ENCODE measurements at places on chromosomes 16 and 17.
A peak's percentile ranks its signal among the peaks of the same experiment; 100 is the strongest.

DNA sequence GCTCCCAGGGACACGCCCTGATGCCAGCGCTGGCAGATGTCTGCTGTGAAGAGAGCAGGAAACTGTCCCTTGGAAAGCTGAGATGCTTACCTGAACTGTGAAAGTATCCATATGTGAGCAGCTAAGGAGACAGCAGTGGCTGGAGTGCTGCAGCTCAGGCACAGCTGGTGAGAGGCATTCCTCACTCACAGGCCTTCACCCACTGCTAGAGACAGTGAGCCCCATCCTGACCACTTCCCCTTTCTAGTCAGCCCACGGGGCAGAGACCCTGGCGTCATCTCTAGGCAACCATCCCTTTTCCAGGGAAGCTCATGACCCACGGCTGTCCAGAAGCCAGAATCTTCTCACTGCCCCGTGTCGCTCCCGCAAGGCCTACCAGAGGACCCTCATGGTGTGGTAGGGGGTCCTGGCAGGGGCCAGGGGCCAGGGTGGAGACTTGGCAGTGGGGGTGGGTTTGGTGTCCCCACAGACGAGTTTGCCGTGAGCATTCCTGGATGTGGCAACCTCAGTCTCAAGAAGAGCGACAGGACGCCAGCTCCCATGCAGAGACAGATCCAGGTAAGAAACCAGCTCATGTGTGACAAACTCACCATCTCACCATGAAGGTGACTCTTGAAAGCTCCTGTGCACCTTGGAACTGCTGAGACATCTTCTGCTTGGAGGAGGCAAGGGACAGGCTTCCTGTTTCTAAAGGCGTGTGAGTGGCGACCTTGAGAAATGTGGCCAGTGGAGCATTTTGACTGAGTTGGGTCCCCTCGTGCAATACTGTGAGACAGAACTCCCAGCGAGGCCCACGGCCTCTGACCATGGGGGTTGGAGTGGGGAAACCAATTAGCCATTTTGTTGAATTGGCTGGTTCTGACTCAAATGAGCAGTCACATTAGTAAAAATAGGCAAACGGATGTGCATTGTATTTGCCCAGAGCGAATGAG, at the start of gene SCIMP:
TSS of gene SCIMP (minus strand) at position 216 of the 932 bp plus-strand sequence. CDS start at position 111, 105 bp downstream.
- H3K36me3 ChIP-seq, result no peaks in the 10 kb centered on the region
- no peak within 1 kb of the TSS for H3K27ac ChIP-seq
- H3K4me3 ChIP-seq, result no peak within 1 kb of the TSS
- DNase-seq, result no peak

GRCh38 chr17:9805769-9806168, 14.4 kb upstream of the DHRS7C start:
- no peaks in the 10 kb centered on the region for H3K36me3 ChIP-seq
- H3K27ac ChIP-seq, result no peak overlapping the region
- DNase-seq, result no peak
- H3K27me3 ChIP-seq, result no peaks in the 10 kb centered on the region

- no peak overlapping the region for H3K4me3 ChIP-seq
- DNase-seq, result no peak
- H3K4me1 ChIP-seq, result peaks cover 6% of the 10 kb centered on the region
- H3K27me3 ChIP-seq, result no peaks in the 10 kb centered on the region
These were observed 7.0 kb downstream of the VAC14 start for GRCh38 chr16:70793851-70794502.

GRCh38 chr16:87431926-87432325, 39.8 kb downstream of the MAP1LC3B start:
- no peak overlapping the region for H3K4me3 ChIP-seq
- no peak for DNase-seq
- peaks cover 11% of the 10 kb centered on the region for H3K4me1 ChIP-seq
- H3K36me3 ChIP-seq, result no peaks in the 10 kb centered on the region

GRCh38 chr17:5667871-5668270, 83.6 kb upstream of the NLRP1 start:
- H3K4me1 ChIP-seq, result peaks cover 3% of the 10 kb centered on the region
- no peak overlapping the region for H3K27ac ChIP-seq
- H3K36me3 ChIP-seq, result no peaks in the 10 kb centered on the region
- H3K4me3 ChIP-seq, result no peak overlapping the region
- DNase-seq, result no peak
- peaks cover 5% of the 10 kb centered on the region for H3K27me3 ChIP-seq

GRCh38 chr16:87236516-87237115, 80.6 kb downstream of the C16orf95 start:
- H3K4me3 ChIP-seq, result peak overlapping the region; percentile 40
- no peaks in the 10 kb centered on the region for H3K36me3 ChIP-seq
- H3K27ac ChIP-seq, result peak overlapping the region; percentile 39
- peaks cover 17% of the 10 kb centered on the region for H3K4me1 ChIP-seq
- no peak for DNase-seq

GRCh38 chr16:48373258-48374029, 11.8 kb downstream of the SIAH1 start:
- H3K4me1 ChIP-seq, result peaks cover 16% of the 10 kb centered on the region
- no peaks in the 10 kb centered on the region for H3K36me3 ChIP-seq
- H3K27ac ChIP-seq, result no peak overlapping the region
- DNase-seq, result no peak

GRCh38 chr16:9327253-9327652, 235.8 kb downstream of the HAPSTR1 start:
- no peak overlapping the region for H3K27ac ChIP-seq
- H3K4me1 ChIP-seq, result no peaks in the 10 kb centered on the region
- H3K36me3 ChIP-seq, result no peaks in the 10 kb centered on the region
- DNase-seq, result no peak
- no peaks in the 10 kb centered on the region for H3K27me3 ChIP-seq

DNA sequence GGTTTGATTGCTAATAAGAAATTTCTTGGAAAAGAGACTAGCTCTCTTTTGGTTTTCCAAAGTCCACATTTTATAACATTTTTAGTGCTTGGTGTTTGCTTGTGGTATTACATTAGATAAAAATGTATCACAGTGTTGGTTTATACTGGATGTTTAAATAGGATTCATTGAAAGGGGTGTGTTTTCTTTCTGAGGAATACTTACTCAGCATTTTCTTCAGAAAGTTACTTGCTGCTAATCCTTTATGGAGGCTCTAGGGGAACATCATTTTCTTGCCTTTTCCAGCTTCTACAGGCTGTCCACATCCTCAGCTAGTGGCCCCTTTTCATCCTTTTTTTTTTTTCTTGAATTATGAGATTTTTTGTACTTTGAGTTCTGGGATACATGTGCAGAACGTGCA, 834 bp upstream of the KRT39 start:
- no peak overlapping the region for H3K27ac ChIP-seq
- no peaks in the 10 kb centered on the region for H3K4me1 ChIP-seq
- H3K36me3 ChIP-seq, result no peaks in the 10 kb centered on the region
- H3K4me3 ChIP-seq, result no peak overlapping the region
- peaks cover 20% of the 10 kb centered on the region for H3K27me3 ChIP-seq
- no peak for DNase-seq

- peaks cover 28% of the 10 kb centered on the region for H3K36me3 ChIP-seq
- H3K4me1 ChIP-seq, result peaks cover 16% of the 10 kb centered on the region
- no peak for DNase-seq
- no peak overlapping the region for H3K27ac ChIP-seq
These were observed 4.2 kb upstream of the ARL2BP start for GRCh38 chr16:57240851-57241250.

DNA sequence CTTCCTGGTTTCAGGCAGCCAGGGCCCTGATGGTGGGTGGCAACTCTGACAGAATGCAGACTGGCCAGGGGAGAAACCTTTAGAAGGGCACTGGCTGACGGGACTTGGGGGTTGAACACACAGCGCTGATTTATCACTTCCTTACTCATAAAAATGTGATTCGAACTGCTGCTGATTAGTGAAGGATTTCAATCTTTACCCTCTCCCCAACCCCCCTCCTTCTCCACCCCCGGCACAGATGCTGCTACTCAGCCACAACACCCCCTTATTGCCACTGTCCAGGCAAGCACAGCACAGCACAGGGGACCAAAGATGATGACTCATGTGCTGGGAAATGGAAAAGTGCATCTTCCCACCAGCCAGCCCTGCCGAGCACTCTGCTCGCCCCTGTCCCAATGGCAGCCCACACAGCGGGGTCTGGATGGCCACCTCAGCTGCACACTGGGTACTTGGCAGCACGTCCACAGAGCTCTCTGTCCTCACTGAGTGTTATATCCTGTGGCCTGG, 70.1 kb downstream of the SMG6 start:
- no peaks in the 10 kb centered on the region for H3K27me3 ChIP-seq
- H3K4me1 ChIP-seq, result peaks cover 58% of the 10 kb centered on the region
- H3K36me3 ChIP-seq, result peaks cover 51% of the 10 kb centered on the region

- peaks cover 13% of the 10 kb centered on the region for H3K36me3 ChIP-seq
- H3K4me1 ChIP-seq, result peaks cover 13% of the 10 kb centered on the region
- H3K4me3 ChIP-seq, result no peak overlapping the region
- H3K27ac ChIP-seq, result no peak overlapping the region
These were observed 122.1 kb downstream of the SKAP1 start for GRCh38 chr17:48307814-48308411.

DNA sequence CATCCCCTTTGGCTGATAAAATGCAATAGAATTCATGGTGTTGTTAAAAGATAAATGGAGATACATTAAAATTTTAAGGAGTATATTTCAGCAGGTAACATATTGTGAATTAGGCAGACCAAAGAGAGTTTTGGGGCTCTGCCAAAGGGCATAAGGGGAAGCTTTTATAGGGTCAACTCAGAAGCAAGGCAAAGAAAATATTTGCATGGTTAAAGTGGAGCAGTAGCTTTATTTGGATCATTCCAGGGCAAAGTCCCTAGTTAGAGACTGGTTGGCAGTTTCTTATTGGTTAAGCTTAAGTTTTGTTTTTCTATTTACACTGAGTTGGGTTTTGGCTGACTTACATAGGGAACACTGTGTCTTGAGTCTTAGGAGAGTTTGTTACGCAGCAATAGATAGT, 75.1 kb upstream of the CA10 start:
- no peak overlapping the region for H3K4me3 ChIP-seq
- no peak for DNase-seq
- H3K27me3 ChIP-seq, result no peaks in the 10 kb centered on the region

DNA sequence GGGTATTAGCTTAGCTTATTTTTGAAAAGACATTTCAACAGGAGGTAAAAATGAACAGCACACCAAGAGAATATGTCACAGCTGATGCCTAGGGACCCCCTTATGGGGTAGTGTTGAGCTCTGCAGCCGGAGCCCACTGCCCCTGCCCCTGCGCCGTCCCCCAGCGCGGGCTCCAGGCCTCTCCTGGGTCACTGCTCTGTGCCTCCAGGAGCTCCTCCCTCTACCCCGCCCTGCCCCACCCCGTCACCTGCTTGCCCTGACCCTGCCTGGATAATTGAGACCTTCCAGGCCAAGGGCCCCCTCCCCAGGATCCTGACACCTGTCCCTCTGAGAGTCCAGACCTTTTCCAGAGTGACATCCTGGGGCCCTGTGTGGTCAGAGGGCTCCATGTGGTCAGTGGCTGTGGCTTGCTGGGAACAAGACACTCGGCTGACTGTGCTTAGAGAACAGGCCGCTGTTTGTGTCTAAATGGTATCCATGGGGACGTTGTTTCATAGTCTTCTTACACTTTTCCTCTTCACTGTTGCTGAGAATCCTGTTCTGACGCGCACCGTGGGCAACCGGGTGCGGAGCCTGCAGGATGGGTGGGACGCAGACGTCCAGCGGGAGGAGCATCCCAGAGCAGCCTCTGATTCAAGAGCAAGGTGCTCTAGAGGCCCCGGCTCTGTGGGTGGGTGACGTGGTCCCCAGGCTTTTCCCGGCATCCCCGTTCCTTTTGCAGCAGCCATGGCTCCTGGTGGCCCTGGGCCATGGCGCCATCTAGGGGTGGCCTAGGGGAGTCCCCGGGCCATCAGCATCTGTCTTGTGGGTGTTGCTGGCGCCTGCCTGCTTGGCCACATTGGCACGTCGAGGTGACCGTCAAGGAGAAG, 20.0 kb upstream of the WFIKKN1 start:
- no peaks in the 10 kb centered on the region for H3K27me3 ChIP-seq
- DNase-seq, result peak; percentile 79
- no peaks in the 10 kb centered on the region for H3K36me3 ChIP-seq
- H3K27ac ChIP-seq, result no peak overlapping the region
- no peak overlapping the region for H3K4me3 ChIP-seq

GRCh38 chr17:39529455-39529854, 68.2 kb downstream of the CDK12 start:
- no peak for DNase-seq
- no peak overlapping the region for H3K27ac ChIP-seq
- H3K36me3 ChIP-seq, result peaks cover 56% of the 10 kb centered on the region
- peaks cover 14% of the 10 kb centered on the region for H3K4me1 ChIP-seq

GRCh38 chr17:47278561-47278960, 24.9 kb downstream of the ITGB3 start:
- DNase-seq, result no peak
- H3K27me3 ChIP-seq, result peaks cover 22% of the 10 kb centered on the region
- H3K27ac ChIP-seq, result no peak overlapping the region
- H3K36me3 ChIP-seq, result no peaks in the 10 kb centered on the region
- H3K4me1 ChIP-seq, result peaks cover 4% of the 10 kb centered on the region

DNA sequence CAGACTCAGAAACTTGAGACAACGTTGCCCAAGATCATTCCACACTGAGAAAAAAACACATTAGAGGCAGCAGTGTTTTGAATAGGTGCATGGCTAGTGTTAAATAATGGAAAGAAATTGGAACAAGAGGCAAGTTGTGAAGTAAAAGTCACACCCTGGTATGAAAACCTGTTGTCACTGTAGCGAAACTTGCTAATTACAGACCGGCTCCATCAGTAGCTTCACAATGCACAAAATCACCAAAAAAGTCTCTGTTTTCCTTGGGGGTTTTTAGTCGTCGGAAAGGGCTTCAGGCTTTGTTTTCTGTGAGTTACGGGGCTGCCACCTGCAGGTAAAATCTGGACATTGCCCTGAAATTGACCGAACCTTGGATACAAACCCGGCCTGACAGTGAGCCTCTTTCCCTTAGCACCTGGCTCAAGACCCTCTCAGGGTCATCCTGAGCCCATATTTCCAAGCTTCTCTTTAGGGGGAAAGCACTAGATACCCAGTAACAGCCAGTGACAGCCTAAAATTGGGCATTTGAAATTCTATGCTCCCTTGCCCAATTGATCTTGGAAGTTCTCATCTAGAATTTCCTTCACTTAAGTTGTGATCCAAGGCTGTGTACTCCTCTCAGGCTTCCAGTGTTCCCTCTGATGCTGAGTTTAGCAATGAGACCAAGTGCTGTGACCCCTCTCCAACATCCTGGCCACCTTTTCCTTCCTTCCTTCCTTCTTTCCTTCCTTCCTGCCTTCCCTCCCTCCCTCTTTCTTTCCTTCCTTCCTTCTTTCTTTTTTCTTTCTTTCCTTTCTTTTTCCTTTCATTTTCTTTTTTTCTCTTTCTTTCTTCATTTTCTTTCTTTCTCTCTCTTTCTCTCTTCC, 7.2 kb upstream of the GRB2 start:
- H3K4me1 ChIP-seq, result peaks cover 28% of the 10 kb centered on the region
- no peak overlapping the region for H3K27ac ChIP-seq
- H3K27me3 ChIP-seq, result peaks cover 16% of the 10 kb centered on the region
- peak; percentile 93 for DNase-seq
- peak overlapping the region; percentile 8 for H3K4me3 ChIP-seq

- no peak for DNase-seq
- no peaks in the 10 kb centered on the region for H3K4me1 ChIP-seq
- H3K4me3 ChIP-seq, result no peak overlapping the region
- H3K27ac ChIP-seq, result no peak overlapping the region
These were observed 698.8 kb upstream of the GOT2 start for GRCh38 chr16:59432896-59433295.

Data from activated CD4-positive, alpha-beta T cell treated with anti-CD3 and anti-CD28 coated beads, Interleukin-2, amount 10 ng/mL, durations not matched to agents 24 days and 14 days (primary cell).